ENCODE measurements at places on chromosomes 12 and 14. TPM values are rescaled to one million over a fixed set of nuclear protein-coding genes. Genes with fewer than 3 reads are reported as not detected.
A peak's percentile ranks its signal among the peaks of the same experiment; 100 is the strongest.

DNA sequence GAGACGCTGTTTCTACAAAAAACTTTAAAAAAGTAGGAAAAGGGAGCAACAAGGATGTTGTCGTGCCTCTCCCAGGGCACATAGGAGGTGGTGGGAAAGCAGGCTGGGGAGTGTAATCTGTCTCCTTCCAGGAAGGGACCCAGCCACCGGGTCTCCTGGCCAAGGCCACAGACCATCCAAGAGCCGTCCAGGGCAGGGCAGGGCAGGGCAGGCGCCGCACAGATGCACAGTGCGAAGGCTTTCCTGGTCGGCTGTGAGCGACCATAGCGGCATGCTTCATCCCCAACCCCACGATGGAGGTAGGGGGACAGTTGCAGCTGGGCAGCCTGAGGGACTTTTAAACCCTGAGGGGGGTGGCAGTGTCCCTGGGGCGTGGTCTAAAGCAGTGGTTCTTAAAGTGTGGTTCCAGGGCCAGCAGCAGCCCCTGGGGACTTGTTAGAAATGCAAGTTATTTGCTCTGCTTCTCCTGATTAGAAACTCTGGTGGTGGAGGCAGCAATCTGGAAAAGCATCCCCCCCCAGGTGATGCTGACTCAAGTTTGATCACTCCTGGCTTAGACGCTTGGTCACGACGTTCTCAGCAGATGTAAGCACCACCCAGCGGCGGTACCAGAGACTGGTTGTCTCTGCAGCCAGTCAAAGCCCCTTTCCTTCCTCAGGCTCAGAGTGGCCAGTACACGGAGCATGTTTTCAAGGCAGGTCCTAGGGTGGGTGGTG lies 197.4 kb upstream of the PRMT8 start:
- no peak overlapping the region for H3K4me3 ChIP-seq
- no peaks in the 10 kb centered on the region for H3K27me3 ChIP-seq
- no peaks in the 10 kb centered on the region for H3K4me1 ChIP-seq
- DNase-seq: no peak

- no peak overlapping the region for H3K27ac ChIP-seq
- H3K4me1 ChIP-seq: no peaks in the 10 kb centered on the region
- H3K36me3 ChIP-seq: no peaks in the 10 kb centered on the region
- DNase-seq: no peak
Observed at GRCh38 chr12:17148706-17149105, 542.7 kb upstream of the LMO3 start.

DNA sequence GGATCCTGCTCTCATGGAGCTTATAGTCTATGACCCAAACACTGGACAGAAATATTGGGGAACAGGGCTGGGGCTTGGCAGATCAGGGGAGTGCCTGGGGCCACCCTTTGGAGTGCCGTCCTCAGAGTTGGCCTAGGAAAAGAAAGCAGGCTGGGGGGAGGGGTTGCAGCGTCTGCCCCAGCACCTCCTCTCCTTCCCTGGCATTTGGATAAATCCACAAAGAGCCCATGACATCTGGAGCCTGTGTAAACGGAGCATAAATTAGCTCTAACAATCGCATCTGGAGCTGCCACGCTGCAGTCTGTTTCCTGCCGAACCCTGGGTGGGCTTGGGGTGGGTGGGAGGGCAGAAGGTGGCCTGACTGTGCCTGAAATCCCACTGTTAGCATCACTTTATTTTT lies 63.8 kb downstream of the MVK start:
- H3K27ac ChIP-seq: no peak overlapping the region
- no peak for DNase-seq
- peaks cover 2% of the 10 kb centered on the region for H3K36me3 ChIP-seq
- H3K4me1 ChIP-seq: no peaks in the 10 kb centered on the region
- peaks cover 6% of the 10 kb centered on the region for H3K27me3 ChIP-seq

GRCh38 chr12:111277570-111277969 lies 91.3 kb downstream of the PHETA1 start:
- H3K36me3 ChIP-seq: peaks cover 7% of the 10 kb centered on the region
- H3K27me3 ChIP-seq: no peaks in the 10 kb centered on the region
- no peak overlapping the region for H3K4me3 ChIP-seq
- no peak overlapping the region for H3K27ac ChIP-seq
- no peaks in the 10 kb centered on the region for H3K4me1 ChIP-seq

GRCh38 chr12:54648265-54648664 lies at the start of gene DCD:
Gene DCD (minus strand): TSS chr12:54648365. CDS start chr12:54648303, 62 bp downstream.
- H3K4me3 ChIP-seq: no peak within 1 kb of the TSS
- no peaks in the 10 kb centered on the region for H3K36me3 ChIP-seq
- no peak for DNase-seq
- H3K27me3 ChIP-seq: peaks cover 45% of the 10 kb centered on the region
- H3K27ac ChIP-seq: no peak within 1 kb of the TSS

GRCh38 chr14:24411443-24412389 lies 12.9 kb downstream of the NYNRIN start:
- DNase-seq: peak; percentile 33
- H3K27me3 ChIP-seq: no peaks in the 10 kb centered on the region
- no peaks in the 10 kb centered on the region for H3K36me3 ChIP-seq
- no peaks in the 10 kb centered on the region for H3K4me1 ChIP-seq
- no peak overlapping the region for H3K4me3 ChIP-seq
- no peak overlapping the region for H3K27ac ChIP-seq

GRCh38 chr12:47032644-47033043 lies 46.8 kb upstream of the PCED1B start:
- no peaks in the 10 kb centered on the region for H3K27me3 ChIP-seq
- H3K27ac ChIP-seq: peak overlapping the region; percentile 36
- peaks cover 43% of the 10 kb centered on the region for H3K4me1 ChIP-seq
- H3K4me3 ChIP-seq: peak overlapping the region; percentile 3
- no peak for DNase-seq
- no peaks in the 10 kb centered on the region for H3K36me3 ChIP-seq

Gene MLEC
- 88.9 TPM for total RNA-seq

Gene CPNE6
- total RNA-seq: 0.12 TPM

Gene SVOP
- total RNA-seq: not detected

Measured in activated T-cell treated with anti-CD3 and anti-CD28 coated beads, Interleukin-2, amount 50 U/mL, for 72 hours (primary cell).